ENCODE measurements at places on chromosomes 7 and 10.

- DNase-seq = no peak
These were observed 95.0 kb upstream of the POM121L12 start for GRCh38 chr7:52940481-52940880.

- DNase-seq = no peak
These were observed 42.3 kb downstream of the BRI3 start for GRCh38 chr7:98323597-98324322.

DNA sequence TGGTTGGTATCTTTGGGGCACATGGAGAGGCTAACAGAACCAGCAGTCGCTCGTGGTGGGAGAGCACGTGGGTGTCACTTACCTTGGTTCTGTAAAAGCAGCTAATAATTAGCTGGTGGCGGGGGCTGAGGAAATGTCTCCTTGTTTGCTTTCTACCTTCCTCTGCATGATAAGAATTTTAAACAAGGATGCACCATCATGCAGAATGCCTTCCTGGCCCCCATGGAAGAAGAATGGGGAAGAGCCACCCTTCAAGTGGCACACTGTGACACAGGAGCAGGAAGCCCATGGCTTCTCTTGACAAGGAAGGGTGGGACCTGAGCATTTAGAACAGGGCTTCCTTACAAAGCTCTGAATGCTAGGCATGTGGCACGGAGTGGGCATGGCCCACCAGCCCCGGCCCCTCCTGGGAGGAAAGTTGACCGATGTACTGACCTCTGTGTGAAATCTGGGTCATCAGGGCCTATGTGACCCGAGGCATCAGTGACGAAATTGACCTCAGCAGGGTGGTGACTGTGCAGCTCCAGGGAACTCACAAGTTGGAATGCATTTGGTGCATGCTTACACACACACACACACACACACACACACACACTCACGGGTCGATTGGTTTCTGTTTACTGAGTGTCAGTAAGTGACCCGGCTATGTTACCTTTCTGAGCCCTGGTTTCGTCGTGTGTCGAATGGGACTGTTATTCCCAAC lies 116.9 kb upstream of the ANLN start:
- DNase-seq = no peak

DNA sequence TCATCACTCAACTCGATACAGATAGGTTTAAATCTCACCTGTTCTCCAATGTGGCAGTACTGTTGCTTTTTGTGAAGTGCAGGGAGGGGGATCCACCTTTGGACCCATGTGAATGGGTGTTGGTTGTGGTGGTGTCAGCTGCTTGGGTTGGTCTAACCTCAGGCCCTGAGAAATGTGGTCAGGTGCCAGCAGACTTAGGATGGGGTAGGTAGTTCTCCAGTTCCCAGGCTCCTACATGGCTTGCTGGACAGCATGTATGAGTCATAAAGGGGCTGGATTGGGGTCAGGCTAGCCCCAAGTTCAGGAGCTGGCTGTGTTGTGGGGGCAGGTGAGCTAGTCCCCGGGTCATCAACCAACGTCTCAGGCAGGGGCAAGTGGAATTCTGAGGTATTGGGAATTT lies 472.6 kb upstream of the CNTNAP2 start:
- no peak for DNase-seq

DNA sequence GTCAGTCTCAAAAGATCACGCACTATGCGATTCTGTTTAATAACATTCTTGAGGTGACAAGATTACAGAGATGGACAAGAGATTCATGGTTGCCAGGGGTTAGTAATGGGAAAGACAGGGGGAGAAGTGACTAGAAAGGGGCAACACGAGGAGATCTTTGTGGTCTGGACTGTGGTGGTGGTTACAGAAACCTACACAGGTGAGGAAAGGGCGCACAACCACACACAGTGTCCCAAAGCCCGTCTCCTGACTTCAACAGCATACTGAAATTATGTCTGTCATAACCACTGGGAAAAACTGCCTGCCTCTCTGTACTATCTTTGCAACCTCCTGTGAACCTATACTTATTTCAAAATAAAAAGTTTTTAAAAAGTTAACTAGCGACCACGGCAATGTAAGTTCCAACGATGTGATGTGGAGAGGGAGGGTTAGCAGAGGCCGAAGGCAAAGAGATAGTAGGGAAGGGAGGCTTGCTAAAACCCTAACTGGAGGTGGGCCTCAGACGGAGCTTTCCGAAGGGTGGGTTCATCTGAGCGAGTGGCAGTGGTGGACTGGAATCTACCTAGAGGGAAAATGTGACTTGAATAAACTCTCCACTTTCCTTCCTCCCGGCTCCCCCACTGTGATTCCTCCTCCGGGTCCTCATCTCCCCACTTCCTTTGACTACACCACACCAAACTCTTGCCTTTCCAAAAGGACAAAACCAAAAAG lies 43.7 kb downstream of the GNA12 start:
- DNase-seq = no peak

DNA sequence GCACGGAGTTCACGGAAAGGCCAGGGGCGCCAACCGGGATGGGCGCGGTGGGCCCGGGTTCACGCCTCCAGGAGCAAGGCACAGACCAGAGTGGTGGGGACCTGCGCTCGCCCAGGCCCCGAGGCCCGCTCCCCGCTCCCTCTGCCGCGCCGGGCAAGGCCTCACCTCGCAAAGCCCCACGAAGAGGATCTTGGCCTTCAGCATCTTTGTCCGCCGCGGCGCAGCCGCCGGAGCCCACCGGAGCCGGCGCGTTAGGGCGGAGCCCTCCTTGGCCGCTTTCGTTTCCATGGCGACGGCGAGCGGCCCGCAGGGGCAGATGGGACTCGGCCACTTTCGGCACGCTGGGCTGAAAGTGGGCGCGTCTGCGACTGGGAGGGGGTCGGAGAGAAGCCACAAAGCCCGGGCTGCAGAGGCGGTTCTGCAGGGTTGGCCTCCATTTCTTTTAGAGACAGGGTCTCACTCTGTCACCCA lies 944.4 kb upstream of the ZNF722 start:
- no peak for DNase-seq

- no peak for DNase-seq
These were observed 194.6 kb upstream of the NRG3 start for GRCh38 chr10:81680359-81680758.

DNA sequence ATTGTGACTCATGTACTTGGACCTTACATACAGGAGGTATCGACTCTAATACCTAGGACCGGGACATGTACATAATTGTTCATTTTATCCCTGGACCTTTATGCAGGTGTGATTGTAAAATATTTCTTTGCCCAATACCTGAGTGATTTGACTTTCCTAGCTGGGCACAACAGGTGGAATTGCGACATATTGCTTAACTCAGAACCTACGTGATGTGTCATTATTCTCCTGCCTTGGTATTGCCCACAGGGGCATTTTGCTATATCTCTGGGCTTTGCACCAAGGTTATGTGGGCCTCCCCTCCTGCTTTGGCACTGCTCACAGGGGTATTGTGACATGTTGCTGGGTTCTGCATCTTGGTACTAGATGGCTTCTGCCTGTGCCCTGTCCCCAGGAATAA lies 23.9 kb upstream of the ZNF107 start:
- no peak for DNase-seq

DNA sequence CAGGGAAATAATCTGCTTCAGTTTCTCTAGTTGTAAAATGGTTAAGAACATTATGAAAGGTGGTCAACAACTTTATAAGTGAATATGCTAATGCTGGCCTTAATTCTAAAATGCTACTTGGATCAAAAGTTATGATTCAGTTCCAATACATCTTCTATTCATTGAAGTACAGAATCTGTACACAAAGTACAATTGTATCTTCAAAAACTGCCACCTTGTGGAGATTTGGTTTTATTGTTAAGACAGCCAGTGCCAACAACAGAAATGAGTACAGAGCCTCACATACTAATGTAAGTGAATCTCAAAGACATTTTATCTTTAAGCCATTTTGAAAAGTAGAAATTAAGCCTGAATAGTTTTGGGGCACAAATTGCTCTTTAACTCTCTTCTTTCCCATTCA lies 194.0 kb downstream of the CFTR start:
- no peak for DNase-seq

GRCh38 chr7:16546921-16547505 lies 20.4 kb downstream of the LRRC72 start:
- DNase-seq = no peak

All from activated CD8-positive, alpha-beta memory T cell treated with anti-CD3 and anti-CD28 coated beads, Interleukin-2, amount 50 U/mL, for 48 hours (primary cell).